Naive thymus-derived CD4-positive, alpha-beta T cell (primary cell): ENCODE measurements at places on chromosomes 2 and 18. TPM values are rescaled to one million over a fixed set of nuclear protein-coding genes. Genes with fewer than 3 reads are reported as not detected.

GRCh38 chr2:18987592-18988073 lies 370.8 kb downstream of the OSR1 start:
- H3K4me1 ChIP-seq = no peaks in the 10 kb centered on the region
- no peaks in the 10 kb centered on the region for H3K27me3 ChIP-seq

Gene RND3
- total RNA-seq = not detected in 2 replicates

DNA sequence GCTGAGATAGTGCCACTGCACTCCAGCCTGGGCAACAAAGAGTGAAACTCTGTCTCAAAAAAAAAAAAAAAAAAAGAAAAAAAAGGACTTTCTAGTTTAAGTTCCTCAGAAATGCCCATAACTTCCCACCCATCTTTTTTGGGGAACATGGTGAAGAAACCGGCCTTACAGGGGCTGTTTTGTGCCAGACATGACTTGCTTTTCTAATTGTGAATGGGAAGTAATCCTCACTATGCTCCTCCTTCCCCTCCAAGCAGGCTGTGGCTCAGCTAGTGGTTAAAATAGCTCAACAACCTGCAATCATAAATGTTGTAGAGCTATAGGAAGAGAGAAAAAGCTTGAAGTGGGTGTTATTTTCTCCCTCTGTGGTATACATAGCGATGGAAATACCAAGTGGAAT lies 34.1 kb upstream of the OLA1 start:
- H3K27me3 ChIP-seq = no peaks in the 10 kb centered on the region
- no peak for DNase-seq
- H3K4me1 ChIP-seq = no peaks in the 10 kb centered on the region
- no peaks in the 10 kb centered on the region for H3K36me3 ChIP-seq
- H3K4me3 ChIP-seq = no peak overlapping the region
- H3K27ac ChIP-seq = no peak overlapping the region

DNA sequence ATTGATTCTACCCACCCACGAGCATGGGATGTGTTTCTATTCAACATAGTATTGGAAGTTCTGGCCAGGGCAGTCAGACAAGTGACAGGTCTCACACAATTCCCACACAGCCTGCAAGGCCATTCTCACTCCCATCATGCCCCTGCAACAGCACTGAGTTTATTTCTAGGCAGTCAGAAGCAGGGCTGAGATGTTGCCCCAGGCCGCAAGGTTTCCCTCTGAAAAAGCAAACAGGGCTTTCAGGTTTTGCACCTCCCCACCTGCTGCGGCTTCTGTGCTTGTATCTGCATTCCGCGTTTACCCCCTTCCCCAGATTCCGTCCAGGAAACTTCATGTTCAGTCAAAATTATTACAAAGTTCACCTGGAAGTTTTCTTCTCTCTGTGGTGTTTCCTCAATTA lies 9.4 kb upstream of the TACR1 start:
- no peaks in the 10 kb centered on the region for H3K36me3 ChIP-seq
- no peak overlapping the region for H3K27ac ChIP-seq
- H3K4me3 ChIP-seq = no peak overlapping the region
- no peak for DNase-seq
- H3K27me3 ChIP-seq = no peaks in the 10 kb centered on the region

DNA sequence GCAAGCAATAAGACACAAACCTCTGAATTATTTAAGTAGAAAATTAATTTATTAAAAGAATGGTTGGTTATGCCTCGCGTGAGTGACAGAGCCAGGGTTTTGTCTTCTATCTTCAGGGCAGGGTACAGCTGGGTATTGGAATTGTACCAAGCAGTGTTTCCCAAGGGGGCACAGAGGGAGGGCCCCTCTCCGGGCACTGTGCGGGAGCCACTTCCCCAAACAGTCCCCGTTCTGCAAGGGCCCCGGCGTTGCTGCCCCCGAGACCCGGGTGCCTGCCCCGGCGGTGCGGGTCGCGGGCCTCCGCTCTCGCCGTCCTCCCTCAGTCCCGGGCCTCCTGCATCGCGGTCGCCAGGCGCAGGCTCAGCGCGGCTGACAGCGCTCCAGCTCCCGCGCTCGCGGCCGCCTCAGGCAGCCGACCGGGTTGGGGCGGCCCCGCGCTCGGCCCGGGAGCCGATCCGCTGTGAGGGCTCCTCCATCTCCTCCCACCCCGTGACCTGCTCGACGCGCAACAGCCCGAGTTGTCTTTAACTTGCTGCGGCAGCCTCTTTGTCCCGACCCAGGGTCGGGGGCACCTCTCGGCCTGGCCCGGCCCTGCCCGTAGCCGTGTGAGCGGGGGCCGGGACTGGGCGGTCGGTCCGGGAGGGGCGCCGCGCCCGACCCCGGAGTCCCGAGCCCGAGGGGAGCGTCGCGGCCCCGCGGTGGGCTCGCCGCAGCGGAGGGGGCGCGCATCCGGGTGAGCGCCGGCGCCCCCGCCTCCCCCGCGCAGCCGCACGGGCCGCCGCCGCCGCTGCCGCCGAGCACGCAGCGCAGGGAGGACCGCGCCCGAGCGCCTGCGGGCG lies 620 bp upstream of the GALNT1 start:
- H3K36me3 ChIP-seq = no peaks in the 10 kb centered on the region
- H3K27ac ChIP-seq = peak overlapping the region; percentile 77
- H3K4me3 ChIP-seq = peak overlapping the region; percentile 61
- H3K27me3 ChIP-seq = no peaks in the 10 kb centered on the region
- DNase-seq = peak; percentile 70

DNA sequence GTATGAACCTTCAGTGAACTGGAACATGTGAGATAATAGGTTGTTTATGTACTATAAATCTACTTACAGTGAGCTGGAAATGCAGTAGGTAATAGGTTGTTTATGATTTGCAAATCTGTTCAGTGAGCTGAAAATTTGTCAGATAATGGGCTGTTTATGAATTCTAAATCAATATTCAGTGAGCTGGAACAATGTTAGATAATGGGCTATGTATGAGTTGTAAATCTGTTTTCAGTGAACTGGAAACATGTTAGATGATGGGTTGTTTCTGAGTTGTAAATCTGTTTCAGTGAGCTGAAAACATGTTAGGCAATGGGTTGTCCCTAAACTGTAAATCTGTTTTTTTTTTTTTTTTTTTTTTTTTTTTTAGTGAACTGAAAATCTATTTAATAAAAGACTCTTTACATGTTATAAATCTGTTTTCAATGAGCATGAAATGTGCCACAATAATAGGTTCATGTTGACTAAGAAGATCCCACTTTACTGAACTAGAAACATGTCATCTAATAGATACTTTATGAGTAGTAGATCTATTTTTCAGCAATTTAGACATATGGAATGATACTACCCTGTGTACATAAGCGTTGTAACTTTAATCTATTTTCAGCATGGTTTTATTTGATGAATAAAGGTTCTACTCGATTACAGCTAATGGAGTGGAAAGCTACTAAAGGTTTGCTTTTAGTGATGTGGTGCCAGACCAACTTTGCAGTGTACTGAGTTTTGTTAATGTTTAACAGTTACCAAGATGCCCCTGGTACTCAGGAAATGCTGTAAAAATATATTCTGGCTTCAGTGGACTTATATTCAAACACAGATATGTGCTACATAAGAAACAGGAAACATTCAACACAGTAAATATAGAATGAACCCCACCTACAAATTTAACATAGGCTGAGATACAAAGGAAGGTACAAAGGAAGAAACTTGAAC lies 1471.8 kb downstream of the LRP1B start:
- no peak for DNase-seq
- no peaks in the 10 kb centered on the region for H3K36me3 ChIP-seq
- no peaks in the 10 kb centered on the region for H3K27me3 ChIP-seq
- H3K4me1 ChIP-seq = no peaks in the 10 kb centered on the region

DNA sequence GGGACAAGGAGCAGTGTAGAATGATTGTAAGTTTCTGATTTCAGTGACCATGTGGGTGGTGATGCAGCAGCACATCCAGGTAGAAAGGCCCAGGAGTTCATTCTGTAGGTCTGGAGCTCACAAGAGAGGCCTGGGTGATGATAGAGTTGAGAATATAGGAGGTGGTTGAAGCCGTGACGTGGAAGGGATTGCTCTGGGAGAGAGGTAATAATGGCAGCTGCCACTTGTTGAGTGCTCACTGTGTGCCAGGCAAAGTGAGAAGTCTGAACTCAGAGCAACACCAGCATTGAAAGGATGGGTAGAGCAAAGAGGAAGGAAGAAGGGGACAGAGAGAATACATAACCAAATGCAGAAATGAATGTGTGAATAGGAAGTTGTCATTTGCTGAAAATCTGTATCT lies 3.3 kb downstream of the TTLL4 start:
- H3K4me1 ChIP-seq = peaks cover 8% of the 10 kb centered on the region
- DNase-seq = no peak
- no peaks in the 10 kb centered on the region for H3K36me3 ChIP-seq
- no peak overlapping the region for H3K27ac ChIP-seq
- no peaks in the 10 kb centered on the region for H3K27me3 ChIP-seq

DNA sequence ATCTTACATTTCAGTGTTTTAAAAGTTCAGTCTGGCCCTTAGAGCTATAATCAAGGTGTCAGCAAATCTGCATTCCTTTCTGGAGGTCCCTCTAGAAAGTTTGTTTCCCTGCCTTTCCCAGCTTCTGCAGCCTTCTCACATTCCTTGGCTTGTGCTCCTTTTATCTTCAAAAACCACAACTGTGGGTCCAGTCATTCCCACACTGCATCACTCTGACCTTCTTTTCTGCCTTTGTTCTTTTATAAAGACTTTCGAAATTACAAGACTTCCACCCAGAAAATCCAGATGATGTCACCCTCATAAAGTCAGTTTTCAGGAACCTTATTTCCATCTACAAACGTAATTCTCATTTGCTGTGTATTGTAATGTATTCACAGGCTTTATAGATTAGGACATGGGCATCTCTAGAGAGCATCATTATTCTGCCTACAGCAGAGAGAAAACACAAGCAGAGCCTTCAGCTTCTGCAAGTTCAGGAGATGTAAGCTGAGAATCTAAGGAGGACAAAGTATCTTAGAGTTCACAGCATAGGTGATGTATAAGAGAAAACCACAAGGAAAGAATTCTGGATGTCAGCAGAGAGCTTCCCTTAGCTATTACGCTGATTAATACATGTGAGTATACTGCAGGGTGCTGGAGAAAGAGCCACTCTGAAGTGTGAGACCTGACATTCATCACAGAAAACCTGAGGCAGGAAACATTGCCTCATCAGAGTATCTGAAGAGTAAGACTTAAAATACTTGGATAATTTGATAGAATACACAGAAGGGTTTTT lies 1100.2 kb downstream of the CBLN2 start:
- no peak overlapping the region for H3K27ac ChIP-seq
- no peak overlapping the region for H3K4me3 ChIP-seq
- no peaks in the 10 kb centered on the region for H3K36me3 ChIP-seq

Gene MAP3K19
- not detected for total RNA-seq

DNA sequence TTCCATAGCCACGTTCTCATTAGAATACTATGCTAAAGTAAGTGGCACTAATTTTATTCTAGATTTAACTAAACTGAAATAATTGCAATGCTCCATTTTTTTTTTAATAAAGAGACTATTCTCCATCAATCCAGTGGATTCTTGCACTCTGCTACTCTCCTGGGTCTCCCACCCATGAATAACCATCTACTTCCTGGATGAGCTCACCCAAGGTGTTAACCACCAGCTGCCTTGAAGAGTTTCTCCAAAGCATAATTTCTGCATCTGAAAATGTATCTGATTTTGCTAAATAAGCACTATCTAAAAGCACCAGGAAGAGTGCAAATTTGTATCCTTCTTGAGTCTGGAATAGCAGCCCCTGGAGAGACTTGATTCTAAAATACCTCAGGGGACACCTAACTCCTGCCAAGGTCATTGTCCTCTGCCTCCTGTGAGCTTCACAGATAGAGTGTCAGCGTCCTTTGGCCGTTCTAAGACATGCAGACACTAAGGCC lies 41.6 kb upstream of the SH3BP4 start:
- H3K36me3 ChIP-seq = no peaks in the 10 kb centered on the region
- no peak overlapping the region for H3K27ac ChIP-seq
- no peaks in the 10 kb centered on the region for H3K4me1 ChIP-seq
- H3K27me3 ChIP-seq = no peaks in the 10 kb centered on the region
- no peak for DNase-seq

GRCh38 chr2:51559026-51559425 lies 527.1 kb upstream of the NRXN1 start:
- no peaks in the 10 kb centered on the region for H3K27me3 ChIP-seq
- H3K27ac ChIP-seq = no peak overlapping the region
- no peak for DNase-seq
- no peaks in the 10 kb centered on the region for H3K4me1 ChIP-seq

DNA sequence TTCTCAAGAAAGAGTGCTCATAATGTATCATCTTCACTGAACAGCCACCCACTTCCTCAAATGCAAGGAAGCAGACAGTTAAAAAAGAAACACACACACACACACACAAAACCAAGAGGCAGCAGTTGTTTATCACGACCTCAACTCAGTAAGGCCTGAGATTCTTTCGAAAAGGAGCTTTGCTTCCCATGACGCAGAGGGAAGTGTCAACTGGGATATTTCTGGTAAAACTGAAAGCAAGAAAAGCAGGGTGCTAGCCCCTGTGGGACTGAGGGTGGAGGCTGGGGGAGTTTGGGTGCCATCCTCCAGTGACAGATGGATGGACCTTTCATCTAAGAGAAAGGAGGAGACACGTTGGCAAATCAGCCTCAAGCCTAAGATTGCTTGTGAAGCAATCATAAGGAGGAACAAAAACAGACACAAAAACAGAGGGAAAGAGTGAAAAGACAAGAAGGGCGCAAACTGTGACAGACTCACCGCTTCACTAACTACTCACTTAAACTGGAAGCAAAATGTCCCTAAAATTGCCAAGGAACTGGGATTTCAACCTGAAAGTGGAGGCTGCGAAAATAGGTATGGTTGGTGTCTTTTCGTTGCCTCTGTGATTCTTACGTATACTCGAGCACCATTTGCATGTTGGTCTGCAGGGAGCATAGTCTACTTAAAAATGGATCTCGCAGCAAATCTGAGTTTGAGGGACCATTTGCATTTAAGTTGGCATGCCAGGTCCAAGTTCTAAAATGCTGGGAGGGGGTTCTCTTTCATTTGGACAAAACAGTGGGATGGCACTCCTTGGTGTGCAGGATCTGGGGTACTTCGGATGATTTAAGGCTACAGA lies at the start of gene ARHGAP25:
ARHGAP25 (plus strand) TSS at position 124 of the 838 bp plus-strand sequence; CDS start at position 513, 389 bp downstream.
- H3K27me3 ChIP-seq = no peaks in the 10 kb centered on the region
- H3K4me1 ChIP-seq = peaks cover 38% of the 10 kb centered on the region
- peak within 1 kb of the TSS; percentile 78 for H3K27ac ChIP-seq
- H3K4me3 ChIP-seq = peak within 1 kb of the TSS; percentile 77
- H3K36me3 ChIP-seq = no peaks in the 10 kb centered on the region

Gene ASXL3
- total RNA-seq = not detected

- H3K4me1 ChIP-seq = no peaks in the 10 kb centered on the region
- H3K27me3 ChIP-seq = no peaks in the 10 kb centered on the region
- no peak overlapping the region for H3K27ac ChIP-seq
Observed at GRCh38 chr2:120550282-120550681, 185.4 kb upstream of the GLI2 start.
